ENCODE measurements at places on chromosomes 2 and 18.

GRCh38 chr2:196558497-196558896 lies 81.0 kb upstream of the CCDC150 start:
- no peak for DNase-seq

DNA sequence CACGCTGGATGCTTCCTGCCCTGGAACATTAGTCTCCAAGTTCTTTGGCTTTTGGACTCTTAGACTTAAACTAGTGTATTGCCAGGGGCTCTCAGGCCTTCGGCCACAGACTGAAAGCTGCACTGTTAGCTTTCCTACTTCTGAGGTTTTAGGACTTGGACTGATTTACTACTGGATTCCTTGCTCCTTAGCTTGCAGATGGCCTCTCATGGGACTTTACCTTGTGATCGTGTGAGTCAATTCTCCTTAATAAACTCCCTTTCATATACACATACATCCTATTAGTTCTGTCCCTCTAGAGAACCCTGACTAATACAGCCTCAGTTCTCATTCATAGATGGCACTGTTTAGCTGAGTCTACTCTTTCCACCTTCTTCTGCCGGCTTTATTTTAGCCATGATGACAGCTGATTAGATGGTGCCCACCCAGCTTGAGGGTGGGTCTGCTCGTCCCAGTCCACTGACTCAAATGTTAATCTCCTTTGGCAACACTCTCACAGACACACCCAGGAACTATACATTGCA lies 389.1 kb downstream of the NYAP2 start:
- no peak for DNase-seq

DNA sequence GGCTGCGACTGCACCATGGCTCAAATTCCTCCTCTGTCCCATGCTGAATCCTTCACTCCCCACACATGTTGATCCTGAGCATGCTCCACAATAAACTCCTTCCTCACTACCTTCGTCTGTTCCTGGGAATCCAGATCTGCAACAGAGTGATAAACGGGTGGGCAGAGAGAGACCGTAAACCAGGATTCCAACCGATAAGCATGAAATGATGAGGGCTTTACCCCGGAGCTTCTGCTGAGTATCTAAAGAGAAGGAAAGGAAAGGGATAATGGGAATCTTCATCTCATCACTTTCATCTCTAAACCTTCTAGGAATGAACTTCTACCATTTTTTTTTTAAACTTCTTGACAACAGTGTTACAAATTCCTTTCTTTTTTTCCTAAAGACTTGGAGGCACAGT lies 329.3 kb upstream of the TNP1 start:
- DNase-seq, result no peak

GRCh38 chr2:184452907-184453306 lies 145.4 kb upstream of the ZNF804A start:
- no peak for DNase-seq

DNA sequence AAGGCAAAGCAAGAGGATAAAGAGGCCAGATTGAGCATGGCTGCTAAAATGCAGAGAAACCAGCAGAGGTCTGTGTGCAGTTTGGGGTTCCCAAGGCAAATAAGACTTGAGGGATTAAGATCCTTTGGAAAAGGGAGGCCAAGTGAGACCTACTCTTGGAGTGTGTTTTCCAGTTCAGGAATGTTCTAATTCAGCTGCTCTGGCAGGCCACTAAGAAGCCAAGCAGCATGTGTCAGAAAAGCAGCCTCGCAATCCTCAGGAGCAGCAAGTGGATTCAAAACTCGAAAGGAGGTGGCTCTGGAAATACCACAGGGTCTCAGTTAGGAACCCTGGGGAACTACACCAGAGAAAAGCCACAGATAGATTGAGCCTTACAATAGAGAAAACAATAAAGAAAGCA lies 569.2 kb downstream of the METTL4 start:
- no peak for DNase-seq
